ENCODE measurements at places on chromosomes 7 and 10.

DNA sequence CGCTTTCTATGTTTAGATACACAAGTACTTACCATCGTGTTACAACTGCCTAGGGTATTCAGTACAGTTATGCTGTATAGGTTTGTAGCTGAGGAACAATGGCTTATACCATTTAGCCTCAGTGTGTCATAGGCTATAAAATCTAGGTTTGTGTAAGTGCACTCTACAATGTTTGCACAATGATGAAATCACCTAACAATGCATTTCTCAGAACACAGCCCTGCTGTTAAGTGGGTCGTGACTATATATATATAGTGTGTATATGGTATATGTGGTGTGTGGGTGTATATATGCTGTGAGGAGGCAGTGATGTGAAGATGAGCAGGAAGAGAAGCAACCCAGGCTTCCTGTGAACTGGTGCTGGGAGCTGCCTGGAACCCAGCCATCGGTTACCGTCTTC lies 65.6 kb upstream of the MKI67 start:
- DNase-seq = no peak

GRCh38 chr7:105587909-105588635 lies 6.8 kb upstream of the EFCAB10 start:
- no peak for DNase-seq

GRCh38 chr7:141731476-141732149 lies 6.5 kb upstream of the SSBP1 start:
- no peak for DNase-seq

- no peak for DNase-seq
Measured at GRCh38 chr7:19101472-19101871, 16.0 kb downstream of the TWIST1 start.
